Substantia nigra (tissue), 51 donors: ENCODE measurements at places on chromosomes 4 and X.

DNA sequence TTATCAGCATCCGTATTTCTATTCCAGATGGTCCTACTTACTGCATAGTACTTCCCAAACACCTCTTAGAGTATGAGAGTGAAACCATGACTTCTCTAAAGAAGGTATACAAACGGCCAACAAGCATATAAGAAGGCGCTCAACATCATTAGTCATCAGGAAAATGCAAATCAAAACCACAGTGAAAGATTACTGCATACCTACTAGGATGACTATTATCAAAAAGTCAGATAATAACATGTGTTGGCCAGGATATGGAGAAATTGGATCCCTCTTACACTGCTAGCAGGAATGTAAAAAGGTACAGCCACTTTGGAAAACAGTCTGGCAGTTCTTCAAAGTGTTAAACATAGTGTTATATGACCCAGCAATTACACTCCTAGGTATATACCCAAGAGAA, 215.3 kb upstream of the CXorf66 start:
- DNase-seq = no peak

- DNase-seq = no peak
Measured at GRCh38 chrX:153961292-153961691, 10.3 kb downstream of the HCFC1 start.

- DNase-seq = no peak
Measured at GRCh38 chr4:48109413-48110263, 24.4 kb downstream of the TXK start.

DNA sequence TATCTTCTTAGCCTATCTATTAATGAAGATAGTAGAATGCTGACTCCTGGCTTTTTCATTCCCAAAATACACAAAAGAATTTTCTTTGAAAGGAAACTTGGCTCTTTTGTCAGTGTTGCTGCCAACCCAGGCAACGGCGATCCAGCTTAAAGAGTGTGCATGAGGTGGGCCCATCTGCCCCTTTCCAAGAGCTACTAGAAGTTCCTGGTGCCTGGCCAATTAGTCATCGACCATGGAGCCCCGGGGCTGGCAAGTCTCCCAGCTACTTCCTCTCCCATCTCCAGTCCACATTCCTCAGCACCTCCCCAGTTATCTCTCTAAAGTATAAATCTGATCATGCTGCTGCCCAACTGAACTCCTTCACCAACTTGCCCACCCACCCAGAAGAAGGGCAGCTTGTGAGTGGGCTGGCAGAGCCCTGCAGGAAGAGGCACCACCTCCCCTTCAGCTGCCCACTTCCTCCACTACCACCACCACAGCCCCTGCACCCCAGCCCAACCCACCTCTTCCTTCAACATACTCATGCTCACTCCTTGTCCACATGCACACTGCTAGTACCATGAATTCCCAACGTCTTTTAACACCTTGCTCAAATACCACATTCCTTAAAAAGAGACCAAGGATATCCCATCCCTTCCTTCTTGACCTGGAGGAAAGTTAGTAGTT, 158.2 kb upstream of the MAP3K15 start:
- no peak for DNase-seq
